ENCODE measurements at places on chromosomes 5 and 9.

GRCh38 chr5:180072256-180072548 is 643 bp upstream of the RNF130 start:
- DNase-seq = no peak

DNA sequence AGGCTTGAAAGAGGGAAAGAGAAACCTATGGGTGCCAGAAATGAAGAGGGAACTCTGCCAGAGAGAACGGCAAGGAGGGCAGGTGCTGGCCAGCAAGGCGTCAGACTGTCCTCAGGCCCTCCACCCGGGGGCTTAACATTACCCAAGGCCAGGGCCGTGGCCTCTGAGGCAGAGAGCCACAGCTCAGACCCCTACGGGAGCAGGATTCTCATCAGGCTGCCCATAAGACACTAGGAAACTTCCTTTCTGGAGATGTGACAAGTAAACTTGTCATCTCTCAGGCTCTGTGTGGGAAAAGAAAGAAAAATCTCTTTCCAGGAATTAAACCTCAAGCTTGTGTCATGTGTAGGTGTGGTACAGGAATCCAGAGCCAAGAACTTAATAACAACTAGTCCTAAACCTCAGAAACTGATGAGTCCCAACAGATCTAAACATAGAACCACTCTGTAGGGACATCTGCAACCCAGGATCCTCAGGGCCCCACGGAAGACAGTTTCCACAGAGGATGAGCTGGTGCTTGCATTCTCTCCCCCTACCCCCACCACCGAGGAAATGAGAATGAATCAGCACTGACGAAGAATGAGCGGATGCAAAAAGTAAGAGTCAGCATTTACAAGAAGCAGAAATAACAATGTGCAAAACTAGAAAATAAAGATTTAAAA is 74.3 kb downstream of the DCP2 start:
- DNase-seq = peak; percentile 48

DNA sequence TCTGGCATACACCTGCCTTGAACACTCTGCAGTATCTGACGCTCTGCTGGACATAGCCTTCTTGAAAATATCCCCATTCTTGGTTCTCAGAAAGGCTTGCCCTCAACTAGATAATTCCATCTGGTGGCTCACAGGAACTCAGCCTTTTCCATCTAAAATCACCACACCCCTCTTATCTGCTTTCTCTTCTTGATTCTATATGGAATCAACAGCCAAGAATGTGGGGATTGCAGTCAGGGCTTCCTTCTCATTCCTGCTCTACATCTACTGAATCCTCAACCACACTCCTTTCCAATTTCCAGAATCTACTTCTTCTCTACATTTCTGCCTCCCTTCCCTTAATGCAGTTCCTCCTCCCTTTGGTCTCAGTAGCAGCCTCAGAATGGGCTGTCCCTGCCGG is 170.1 kb downstream of the SEMA5A start:
- no peak for DNase-seq

DNA sequence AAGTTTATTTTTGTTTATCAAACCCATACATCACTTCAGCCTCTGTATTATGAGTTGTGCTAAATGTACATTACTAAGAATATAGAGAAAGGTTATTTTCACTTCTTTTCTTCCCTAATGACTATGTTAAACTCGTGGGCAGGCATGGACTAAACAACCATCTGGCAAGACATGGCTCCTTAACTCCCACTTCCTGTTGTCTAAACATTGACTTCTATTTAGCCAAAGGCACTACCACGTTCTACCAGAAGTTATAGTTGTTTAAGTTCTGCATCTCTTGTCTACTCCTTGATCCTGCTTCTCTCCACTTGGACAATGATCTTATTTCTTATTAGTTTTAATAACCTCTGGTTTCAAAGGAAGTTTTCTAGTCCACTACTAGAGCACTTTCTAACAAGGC is 136.1 kb downstream of the MACIR start:
- no peak for DNase-seq

DNA sequence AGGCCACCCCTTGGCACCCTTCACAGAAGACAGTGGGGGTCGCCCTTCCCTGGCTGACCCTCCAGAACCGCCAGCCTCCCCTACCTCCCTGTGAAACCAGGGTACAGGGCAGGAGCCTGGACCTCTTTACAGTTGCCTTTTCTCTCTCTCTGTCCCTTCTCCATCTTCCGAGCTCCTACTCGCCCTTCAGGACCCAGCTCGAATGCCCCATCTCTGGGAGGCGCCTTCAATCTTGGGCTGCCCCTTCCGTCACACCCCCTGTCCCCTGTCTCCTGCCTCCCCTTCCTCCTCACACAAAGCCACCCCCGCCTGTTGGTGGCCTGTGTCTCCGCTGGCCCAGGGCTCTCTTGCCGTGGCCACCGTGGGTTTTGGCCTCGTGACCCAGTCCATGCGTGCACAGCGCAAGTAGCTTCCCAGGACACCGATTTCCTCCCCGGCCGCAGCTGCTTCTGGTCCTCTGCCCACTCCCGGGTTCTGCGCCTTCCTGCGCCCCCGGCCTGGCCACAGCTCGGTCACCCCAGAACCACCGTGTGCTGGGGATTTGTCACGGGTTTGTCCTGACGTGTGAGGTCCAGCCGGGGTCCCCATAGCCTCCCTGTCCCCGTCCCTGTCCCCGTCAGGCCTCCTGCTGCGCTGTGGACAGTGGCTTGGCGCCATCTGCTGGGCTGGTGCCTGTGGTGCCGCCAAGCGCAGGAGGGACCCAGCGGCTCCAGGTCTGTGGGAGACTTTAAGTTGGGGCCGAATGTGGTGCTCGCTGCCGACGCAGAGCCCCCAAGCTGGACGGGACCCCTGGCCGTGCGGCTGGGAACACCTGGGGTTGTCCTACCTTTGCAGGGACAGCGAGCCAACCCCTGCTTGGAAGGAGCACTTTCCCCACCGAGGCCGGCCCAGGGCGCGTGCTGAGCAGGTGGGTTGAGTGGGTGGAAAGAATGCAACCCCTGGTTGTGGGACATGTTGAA is 4.0 kb upstream of the TMEM250 start:
- DNase-seq = peak; percentile 67

DNA sequence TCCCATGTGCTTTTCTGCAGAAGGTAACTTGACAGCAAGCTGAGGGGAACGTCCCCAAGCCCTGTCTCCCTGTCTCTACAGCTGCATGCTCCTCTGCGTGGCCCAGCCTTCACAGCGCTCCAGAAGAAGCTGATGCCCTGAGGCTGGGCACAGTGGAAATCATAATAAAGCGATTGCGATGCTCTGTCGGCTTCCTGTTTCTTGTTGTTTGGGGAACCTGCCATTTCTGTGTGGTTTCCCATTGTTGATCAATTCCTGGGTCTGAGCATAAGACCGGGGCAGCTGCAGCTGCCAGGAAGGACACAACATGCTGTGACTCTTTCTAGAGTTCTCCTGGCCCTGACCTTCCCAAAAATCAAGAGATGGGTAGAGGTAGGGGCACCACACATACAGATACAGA is 7.2 kb upstream of the DNAJB5 start:
- DNase-seq = no peak

GRCh38 chr9:81585191-81585763 is 104.1 kb downstream of the TLE1 start:
- DNase-seq = no peak

GRCh38 chr5:137119321-137119720 is 379.8 kb downstream of the SPOCK1 start:
- no peak for DNase-seq

DNA sequence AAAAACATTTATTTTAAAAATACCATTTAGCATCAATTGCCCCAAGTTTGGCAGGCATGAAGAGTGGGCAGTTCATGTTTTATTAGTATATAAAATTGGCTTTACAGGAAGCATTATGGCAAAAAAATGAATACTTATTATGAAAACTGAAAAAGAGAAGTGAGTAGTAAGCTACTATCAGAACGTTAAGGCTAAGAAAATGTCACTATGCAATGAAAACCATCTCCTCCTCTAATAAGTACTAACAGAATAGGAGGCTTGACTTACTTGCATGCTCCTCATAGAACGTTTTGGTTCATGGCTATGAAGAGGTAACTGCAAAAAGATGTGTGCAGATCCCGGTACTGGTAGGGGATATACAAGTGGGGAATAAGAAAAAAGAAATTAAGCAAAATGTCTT is 23.6 kb downstream of the TICAM2 start:
- DNase-seq = no peak

- no peak for DNase-seq
These were observed 77.4 kb upstream of the PIP5K1B start for GRCh38 chr9:68627594-68627993.

GRCh38 chr5:125011947-125012346 is 265.5 kb upstream of the ZNF608 start:
- no peak for DNase-seq

DNA sequence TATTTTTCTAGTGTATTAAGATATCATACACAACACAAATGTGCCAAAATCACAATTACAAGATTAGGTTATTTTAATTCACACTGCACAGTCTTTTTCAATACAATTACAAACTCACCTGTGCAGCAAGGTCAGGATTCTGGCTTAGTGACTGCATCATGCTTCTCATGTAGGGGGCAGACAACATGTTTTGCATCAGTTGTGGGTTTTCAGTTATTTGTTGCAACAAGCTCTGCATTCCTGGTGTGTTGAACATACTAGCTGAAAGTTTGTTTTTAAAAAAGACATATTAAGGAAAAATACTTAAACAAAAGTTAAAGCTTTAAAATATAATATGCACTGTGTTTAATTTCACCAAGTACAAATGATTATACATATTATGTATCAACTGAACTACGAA is 38.7 kb downstream of the UBQLN1 start:
- no peak for DNase-seq

- no peak for DNase-seq
These were observed 53.0 kb downstream of the TSSK1B start for GRCh38 chr5:113381791-113382190.

GRCh38 chr5:53035868-53036381 is 46.8 kb downstream of the ITGA2 start:
- no peak for DNase-seq

DNA sequence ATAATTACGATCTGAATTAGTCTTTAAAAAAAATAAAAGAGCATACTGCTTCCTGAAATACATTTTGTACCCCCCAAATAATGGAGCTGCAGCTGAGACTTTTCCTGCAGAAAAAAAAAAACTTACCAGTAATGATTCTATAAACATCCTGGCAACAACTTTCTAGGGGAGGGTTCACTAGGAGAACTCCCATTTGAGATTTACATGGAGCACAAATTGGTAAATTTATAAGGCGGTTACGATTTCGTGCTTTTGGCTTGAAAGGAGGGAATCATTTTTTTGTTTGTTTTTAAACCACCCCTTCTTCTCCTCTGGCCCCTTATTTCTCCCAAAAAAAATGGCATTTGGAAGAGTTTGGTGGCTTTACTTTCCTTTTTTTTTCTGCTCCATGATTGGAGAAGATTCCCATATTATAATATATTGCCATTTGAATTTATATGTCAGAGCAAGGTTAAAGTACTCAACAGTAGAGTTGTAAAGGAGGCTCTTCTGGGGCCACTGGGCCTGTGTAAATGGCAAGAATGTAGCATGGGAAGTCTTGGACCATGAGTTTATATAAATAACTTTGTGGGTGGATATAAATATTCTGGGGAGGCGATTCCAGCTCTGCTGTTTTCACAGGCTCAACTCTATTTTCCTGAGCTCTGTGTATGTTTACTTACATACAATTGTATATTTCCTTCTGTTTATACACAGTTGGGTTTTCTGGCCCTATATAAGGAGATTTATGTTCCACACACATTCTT is 159.9 kb downstream of the CSNK1G3 start:
- no peak for DNase-seq

GRCh38 chr5:133859073-133859472 is 109.4 kb downstream of the C5orf15 start:
- no peak for DNase-seq

DNA sequence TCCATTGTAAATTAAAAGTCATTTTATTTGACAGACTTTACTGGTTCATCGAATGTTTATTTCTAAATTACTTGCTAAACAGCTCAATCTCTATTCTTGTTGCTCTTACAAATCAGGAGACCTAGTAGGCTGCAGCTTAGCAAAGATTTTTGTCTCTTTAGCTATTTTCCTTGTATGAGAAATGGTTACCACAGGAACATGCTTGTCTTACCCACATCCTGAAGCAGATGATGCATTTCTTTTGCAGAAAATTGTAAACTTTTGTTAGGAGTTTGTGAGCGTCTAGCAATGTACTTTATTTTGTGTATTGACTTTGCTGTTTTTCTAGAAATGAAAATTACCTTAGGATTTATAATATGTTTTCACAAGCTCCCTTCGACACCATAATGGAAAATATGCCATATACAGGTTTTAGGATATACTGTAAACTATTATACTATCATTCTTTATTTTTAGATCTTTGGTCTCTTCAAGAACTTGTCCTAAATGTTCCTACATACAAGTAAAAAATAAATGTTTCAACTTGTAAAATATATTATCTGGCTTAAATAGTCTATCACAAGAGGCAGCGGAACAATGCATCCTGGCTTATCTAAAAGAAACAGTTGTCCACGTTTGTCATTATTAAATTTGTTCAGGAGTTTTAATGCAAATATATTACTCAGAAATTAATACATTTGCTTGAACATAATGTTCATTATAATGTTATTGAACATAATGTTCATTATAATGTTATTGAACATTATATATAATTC is 54.1 kb downstream of the SPEF2 start:
- no peak for DNase-seq

GRCh38 chr5:170861917-170862766 is at the start of gene RANBP17:
TSS of gene RANBP17 (plus strand) at chr5:170862018.
- DNase-seq = peak; percentile 67

DNA sequence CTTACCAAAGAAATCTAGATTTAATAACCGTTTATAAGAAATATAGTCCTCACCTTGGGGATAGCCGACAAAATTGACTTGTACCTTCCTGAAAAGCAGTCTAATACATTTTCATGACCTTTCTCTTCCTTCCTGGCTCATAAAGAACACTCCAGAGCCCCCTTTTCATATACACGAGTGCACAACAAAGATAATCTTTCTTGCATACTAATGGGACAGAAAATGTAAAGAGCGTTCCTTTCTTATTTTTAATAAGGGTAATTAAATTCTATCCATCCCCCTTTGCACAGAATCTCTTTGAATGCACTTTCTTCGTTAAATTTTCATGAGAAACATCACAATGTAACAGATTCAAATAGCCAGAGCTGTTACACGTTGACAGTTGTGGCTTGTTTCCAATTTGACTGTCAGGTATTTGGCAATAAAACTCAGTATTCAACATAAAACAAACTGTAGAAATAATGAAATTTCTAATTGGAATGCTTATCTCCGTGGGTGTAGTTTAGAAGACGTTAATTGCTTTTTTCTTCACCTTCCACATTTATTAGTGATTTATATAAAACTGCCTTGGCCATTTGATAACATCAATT is 732.3 kb upstream of the DMAC1 start:
- no peak for DNase-seq

- DNase-seq = no peak
These were observed 1039.9 kb downstream of the TLE1 start for GRCh38 chr9:80649496-80649895.

- no peak for DNase-seq
These were observed 18.7 kb upstream of the EEIG1 start for GRCh38 chr9:127999461-127999860.

DNA sequence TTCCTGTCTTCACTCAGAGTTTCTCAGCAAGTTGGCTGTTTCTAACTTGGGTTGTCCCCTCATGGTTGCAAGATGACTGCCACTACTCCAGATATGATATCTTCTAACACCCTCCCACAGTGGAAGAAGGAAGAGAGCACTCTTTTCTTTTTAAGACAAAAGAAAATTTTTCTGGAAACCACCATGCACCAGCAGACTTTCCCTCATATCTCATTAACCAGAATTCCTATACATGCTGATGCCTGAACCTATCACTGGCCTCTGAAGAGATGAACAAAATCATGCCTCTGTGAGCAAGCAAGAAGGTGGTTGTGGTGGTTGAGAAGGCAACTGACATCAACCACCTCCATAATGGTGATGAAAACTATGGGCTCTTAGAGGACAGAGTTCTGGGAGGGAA is 56.8 kb downstream of the FEM1C start:
- no peak for DNase-seq
